ENCODE measurements at places on chromosomes 16 and 17.
A peak's percentile ranks its signal among the peaks of the same experiment; 100 is the strongest.

GRCh38 chr17:15885770-15886169 is 59.2 kb upstream of the ADORA2B start:
- no peak for DNase-seq

GRCh38 chr16:65713181-65713808 is 591.4 kb upstream of the CDH11 start:
- no peak for DNase-seq

DNA sequence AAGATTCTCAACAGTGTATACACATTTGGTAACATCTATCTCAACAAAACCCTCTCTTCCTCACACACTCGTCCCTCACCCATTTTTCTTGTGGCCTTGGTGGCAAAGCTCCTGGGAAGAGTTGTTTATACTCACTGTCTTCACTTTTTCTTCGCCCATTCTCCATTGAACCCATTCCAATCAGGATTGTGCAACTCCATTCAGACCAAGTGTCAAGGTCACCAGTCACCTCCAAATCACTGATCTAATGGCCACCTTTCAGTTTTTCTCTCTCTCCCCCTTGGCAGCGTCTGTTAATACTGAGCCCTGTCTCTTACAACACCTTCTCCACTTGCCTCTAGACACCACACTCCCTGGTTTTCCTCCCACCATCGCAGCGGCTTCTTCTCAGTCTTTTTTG is 8.6 kb upstream of the SLC13A5 start:
- DNase-seq, result no peak

DNA sequence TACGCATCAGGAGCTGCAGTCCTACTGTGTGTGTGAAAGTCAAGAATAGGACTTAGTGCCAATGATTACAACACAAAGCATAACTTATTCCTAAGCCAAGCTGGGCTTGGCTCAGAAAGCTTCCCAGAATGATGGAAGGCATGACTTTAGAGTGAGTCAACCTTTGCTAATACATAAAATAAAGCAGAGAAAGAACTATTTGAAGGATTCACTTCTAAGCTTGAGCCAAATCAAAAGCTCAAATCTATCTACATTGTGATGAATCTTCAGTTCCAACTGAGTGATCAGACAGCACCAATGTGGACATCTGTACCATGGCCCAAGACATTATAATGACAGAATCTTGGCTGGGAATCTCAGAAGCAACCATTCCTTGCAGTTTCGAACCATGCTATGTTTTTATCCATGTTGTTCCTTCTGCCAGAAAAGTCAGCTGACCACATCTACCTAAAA is 41.4 kb downstream of the SMG6 start:
- DNase-seq, result no peak

- no peak for DNase-seq
Measured at GRCh38 chr16:47055136-47055885, 81.8 kb upstream of the DNAJA2 start.

GRCh38 chr17:29579866-29580771 is 9.3 kb downstream of the GIT1 start:
- DNase-seq, result peak; percentile 78

DNA sequence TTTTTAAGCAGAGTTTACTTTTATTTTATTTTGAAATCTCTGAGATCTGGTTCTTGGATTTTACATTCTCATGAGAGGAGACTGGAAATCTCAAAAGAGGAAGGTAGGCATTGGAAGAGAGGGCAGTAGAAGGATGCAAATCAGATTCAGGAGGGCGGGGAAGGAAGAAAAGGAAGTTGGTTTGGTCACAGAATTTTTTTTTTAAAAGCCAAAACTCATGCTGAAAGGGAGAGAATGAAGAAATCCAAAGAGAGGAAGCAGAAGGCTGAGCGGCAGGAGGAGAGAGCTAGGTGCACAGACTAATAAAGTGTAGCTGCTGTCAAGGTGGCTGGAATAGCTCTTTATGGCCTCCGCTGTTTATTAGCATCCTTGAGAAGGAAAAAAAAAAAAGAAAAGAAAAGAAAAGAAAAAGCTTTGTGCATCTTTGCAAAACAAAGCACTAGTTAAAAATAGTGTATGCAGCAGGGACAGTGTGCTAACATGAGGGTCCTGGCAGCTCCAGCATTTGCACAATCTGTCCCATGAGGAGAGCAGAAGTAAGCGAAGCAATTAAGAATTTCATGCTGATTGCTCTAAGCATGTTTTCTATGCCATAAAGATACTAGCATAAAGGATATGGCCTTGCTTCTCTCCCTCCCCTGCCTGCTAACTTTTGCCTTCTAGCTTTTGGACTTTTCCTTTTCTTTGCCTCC is 194.2 kb downstream of the ZFHX3 start:
- no peak for DNase-seq

DNA sequence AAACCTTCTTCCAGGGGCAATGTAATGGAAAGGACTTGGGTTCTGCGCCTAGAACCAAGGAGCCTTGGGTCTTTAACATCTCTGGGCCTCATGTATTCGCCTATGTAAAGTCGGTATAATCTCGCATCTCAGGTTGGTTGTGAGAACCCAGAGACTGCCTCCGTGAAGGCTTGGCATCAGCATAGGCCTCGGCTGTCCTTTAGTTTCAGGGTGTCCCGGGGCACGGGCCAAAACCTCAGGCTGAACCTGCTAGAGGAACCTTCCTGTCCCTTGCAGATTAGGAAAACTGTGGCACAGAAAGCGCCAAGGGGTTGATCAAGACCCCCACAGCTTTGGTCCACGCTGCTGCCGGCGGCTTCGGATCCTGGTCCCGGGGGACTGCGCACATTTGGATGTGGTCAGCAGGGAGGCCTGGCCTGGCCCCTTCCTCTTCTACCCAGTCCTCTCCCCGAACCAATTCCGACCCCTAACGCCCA is 772 bp upstream of the PHAF1 start:
- DNase-seq, result no peak

DNA sequence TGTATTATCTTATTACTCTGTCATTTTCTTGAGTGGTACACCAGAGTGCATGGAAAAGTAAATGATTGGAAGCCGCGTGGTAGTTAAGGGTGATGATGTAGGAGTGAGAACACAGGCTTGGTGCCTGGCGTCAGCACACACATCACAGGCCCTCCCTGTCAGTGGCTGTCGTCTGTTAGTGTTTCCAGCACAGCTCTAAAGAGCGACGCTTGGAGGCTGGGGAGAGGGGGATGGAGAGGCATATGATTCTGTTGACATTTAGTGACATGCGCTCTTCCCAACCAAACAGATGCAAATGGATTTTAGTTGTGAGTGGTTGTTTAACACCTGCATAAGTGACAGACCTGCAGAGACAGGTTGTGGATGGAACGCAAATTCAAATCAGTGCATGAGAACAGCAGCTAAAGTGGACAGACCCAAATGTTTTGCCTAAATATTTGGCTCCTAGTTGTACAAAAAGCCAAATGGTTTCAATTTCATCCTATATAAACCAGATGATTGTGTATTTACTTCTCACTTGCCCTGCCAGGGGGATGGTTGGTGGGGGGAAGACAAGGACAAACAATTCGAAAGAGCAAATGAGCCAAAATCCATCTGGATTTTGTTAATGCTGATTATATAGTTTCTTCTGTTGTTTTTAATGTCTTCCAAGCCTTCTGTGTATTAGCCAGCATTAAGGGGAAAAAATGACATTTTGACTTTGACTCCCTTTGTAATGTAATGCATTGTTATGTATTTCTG is 222.3 kb downstream of the WWOX start:
- DNase-seq, result no peak

Measured in activated CD4-positive, CD25-positive, alpha-beta regulatory T cell treated with anti-CD3 and anti-CD28 coated beads, Interleukin-2, amount 50 U/mL, for 16 hours (primary cell).